DND-41 (cell line): ENCODE measurements at places on chromosomes 11 and 22.

DNA sequence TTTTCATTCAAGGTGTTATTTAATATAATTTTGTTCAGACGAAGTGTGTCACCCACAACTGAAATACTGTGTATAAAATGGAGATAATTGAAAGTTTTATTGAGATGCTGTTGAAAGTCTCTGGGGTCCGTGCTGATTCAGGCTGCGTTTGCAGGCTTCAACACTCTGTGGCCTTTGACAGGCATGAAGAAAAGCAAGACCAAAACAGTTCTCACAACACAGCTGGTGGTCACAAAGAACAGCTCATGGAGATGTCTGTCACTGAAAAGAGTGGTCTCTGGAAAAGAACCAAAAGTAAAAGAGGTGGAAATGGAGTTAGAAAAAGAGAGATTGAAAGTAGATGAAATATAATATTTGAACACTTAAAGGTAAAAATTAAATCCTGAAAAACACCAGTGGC, 9.8 kb upstream of the MPPED2 start:
- DNase-seq = no peak

DNA sequence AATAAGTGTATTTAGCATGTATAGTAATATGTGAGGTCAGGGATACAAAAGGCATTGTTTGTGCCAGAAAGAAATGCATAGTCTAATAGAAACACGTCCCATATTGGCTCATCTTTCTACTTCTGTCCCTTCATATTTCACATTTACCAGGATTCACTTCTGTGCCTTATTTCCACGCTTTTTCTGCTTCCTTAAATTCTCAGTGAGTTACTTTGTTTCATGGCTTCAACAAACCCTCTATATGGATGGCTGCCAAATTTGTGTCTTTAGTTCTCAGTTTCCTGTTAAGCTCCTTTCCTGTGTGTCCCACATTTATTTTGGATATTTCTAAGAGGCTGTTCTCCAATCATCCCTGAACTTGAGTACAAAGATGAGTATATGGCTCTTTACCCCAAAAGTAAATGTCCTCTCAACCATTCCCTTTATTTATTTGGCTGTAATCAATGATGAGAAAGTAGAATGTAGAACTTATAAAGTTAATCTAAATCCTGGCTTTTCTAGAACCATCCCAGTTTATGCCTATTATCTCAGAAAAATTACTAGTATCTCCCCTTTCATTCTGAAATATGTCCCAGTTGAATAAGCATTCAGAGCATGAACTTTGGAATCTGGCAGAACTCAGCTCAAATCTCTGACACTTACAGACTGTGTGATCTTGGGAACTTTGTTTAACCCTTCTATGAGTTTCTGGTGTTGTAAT, 23.5 kb downstream of the OR8B12 start:
- DNase-seq = no peak

- peak; percentile 65 for DNase-seq
These were observed 9.0 kb downstream of the SYN3 start for GRCh38 chr22:33049119-33049729.

- no peak for DNase-seq
These were observed 74.6 kb downstream of the MYO18B start for GRCh38 chr22:25816522-25817059.

DNA sequence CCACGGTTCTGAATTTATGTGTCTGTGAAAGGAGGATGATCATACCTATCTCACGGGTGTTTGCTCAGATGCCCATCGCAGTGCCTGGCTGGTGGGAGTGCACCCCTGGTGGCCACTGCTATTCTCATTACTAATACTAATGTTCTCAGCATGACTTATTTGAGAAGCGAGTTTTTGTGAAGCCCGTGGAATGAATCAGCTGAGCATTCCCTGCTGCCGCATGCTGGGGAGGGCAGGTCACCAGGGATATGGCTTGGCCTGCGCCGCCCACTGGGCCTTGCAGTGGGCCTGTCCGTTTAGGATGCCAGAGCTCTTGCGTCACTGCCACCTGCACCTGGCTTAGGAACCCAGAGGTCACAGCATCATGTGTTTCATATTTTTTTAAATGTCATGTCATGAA, 16.9 kb downstream of the CTTN start:
- no peak for DNase-seq

- no peak for DNase-seq
These were observed 30.5 kb downstream of the ALG12 start for GRCh38 chr22:49887702-49888101.

DNA sequence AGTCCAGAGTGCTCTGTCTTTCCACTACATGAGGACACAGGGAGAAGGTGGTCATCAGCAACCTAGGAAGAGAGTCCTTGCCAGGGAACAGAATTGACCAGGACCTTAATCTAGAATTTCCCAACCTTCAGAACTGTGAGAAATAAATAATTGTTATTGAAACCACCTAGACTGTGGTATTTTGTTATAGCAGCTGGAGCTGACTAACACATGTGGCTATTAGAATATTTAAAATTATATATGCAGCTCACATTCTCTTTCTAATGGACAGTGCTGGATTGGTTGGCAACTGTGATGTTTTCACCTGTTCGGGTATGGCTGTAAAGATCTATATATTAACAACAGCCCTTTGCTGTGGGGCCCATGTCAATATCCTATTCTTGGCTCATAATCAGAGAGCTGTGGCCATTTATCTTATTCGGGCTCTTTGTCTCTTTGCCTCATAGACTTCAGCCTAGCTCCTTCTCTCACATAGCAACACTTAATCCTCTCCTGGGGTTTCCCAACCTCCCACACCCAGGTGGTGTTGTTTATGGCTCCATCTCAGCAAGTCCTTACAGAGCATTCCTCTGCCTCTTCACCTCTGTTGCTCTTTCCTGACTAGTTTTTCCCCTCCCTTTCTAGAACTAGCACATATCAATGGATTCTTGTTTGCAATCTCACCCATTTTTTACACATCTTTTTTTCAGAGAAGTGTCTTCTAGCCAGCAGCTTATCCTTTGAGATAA, 46.4 kb upstream of the AMOTL1 start:
- DNase-seq = no peak

DNA sequence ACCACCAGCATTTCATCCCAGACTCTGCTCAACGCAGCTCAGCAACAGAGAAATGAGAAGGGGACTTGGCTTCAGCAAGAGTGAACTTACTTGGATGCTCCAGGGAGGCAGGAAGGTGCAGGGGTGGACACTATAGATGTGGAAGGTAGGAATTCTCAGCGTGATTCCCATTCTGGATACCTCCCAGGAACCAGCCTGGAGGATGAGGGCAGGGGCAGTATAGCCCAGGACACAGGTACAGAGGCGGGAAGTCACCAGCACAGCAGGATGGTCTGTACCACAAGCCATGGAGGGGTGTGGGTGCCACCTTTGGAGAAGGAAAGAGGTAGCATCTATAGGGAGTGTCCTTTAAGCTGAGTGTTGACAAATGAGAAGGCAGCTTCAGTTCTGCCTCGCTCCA, 1275.2 kb downstream of the TBC1D22A start:
- DNase-seq = no peak

GRCh38 chr11:2584812-2585565, 114.8 kb downstream of the KCNQ1OT1 start:
- peak; percentile 2 for DNase-seq

DNA sequence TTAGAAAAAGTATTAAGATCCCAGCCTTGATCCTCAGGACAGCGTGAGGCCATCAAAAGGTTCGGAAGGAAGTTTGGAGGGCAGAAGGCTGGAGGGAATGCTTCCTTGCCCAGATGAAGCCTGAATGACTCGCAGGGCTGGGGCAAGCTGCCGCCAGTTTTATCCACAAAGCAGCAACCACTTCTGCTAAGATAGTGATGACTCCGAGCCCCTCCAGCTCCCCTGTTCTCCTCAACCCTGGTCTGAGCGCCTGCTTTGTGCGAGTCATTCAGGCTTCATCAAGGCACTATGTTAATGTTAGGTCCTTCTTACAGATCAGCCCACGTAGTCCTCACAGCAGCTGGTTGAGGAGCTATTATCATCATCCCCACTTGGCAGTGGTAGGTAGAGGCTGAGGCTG, 158.8 kb downstream of the COMMD9 start:
- no peak for DNase-seq

DNA sequence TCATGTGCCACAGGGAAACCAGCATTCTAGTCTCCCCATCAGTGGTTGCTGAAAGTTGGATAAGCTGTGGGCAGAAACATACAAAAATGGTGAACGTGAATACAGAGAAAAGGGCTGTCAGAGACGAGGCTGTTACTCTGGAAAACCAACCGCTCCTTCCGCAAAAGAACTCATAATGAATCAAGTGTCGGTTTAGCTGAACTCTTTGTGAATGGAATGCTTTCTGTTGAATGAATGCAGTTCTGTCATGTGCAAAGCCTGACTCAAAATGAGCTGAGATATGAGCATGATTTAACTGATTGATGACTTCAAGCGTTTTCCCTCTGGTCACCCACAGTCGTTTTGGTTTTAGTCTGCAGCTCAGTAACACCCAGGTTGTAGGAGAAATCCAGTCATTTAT, 298.3 kb downstream of the ETS1 start:
- DNase-seq = no peak
